ENCODE measurements at places on chromosomes 11 and 22.

DNA sequence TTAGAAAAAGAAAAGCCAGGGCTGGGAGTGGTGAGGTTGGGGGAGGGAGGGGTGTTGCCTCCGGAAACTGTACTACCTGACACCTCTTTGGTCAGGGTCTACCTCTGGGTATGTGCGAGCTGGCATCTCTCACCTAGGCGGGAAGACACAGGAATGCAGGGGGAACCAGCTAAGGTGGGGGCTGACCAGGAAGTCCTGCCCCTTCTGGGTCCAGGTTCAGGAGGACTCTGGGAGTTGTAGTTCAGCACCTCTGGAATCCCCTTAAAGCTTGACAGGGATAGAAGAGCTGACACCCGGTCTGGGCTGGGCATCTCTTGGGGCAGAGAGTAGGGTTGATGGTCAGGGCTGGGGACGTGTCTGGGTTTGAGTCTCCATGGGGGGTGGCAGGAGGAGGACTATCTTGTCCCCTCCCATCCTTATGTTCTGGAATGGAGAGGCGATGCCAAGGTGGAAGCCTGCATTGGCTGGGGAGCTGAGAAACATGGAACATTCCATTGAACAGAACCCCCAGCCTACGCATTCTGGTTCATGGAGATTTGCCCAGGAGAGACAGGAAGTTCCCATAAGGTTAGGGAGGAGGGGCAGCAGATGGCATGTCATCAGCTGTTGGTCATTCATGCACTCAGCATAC, 2.1 kb upstream of the KIAA1671 start:
- DNase-seq: no peak

GRCh38 chr11:83951521-83951920, 665.4 kb upstream of the CCDC90B start:
- DNase-seq: no peak

- no peak for DNase-seq
Observed at GRCh38 chr11:3156661-3157311, 8.3 kb downstream of the OSBPL5 start.

- DNase-seq: no peak
Observed at GRCh38 chr11:133530501-133530835, 1.8 kb downstream of the OPCML start.

- DNase-seq: peak; percentile 57
Observed at GRCh38 chr22:37752189-37753087, 55.3 kb upstream of the GCAT start.

- DNase-seq: peak; percentile 49
Observed at GRCh38 chr22:45934659-45935341, 42.2 kb downstream of the WNT7B start.

- DNase-seq: no peak
Observed at GRCh38 chr11:28632338-28632737, 524.1 kb downstream of the METTL15 start.

DNA sequence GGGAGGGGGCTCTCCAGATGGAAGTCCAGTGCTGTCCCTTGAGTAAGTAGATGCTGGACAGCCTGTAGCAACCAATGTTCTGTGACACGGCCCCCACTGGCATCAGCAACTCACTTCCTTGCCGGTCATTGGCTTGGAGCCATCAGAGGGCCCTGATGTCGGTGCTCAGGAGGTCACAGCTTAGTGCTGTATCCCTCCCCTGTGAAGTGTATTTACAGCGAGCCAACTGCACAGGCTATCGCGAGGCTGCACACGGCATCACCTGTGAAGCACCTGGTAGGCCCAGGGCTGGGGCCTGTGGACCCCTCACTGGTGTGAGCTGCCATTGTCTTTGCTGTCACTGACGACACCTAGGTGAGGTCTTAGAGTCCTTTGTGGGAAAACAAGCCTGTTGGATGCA, 13.4 kb upstream of the ACR start:
- DNase-seq: no peak

DNA sequence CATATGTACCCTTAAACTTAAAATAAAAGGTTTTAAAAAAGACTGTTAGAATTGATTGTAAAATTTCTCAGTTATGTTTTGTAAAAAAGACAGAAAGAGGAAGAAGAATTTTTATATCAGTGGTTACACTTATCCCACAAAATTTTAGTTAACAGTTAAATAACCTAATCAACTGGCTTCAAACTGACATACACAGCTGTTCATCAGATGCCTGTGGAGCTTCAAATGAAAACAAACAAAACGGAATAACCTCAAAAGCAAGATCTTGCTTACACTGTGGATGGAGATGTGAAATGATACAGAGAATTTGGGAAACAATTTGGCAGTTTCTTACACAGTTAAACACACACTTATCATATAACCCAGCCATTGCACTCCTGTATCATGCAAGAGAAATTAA, 521.0 kb downstream of the ETS1 start:
- DNase-seq: no peak

- no peak for DNase-seq
Observed at GRCh38 chr11:120389693-120390584, 53.7 kb downstream of the ARHGEF12 start.

DNA sequence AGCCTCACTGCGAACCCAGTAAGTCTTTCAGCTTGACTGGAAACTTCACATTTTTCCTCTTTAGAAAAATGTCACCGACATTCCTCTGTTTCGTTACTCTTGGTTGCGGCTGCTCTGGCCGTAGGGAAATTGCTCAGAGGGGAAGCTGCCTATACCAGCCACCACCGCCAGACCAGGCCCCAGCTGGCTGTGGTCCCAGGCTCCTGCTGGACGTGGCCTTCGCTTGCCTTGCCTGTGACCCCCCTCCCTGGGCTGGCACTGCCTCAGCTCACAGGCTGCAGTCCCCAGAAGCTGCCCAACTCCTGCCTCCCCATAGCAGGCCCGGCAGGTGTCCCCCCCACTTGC, 197.8 kb downstream of the MN1 start:
- DNase-seq: no peak

DNA sequence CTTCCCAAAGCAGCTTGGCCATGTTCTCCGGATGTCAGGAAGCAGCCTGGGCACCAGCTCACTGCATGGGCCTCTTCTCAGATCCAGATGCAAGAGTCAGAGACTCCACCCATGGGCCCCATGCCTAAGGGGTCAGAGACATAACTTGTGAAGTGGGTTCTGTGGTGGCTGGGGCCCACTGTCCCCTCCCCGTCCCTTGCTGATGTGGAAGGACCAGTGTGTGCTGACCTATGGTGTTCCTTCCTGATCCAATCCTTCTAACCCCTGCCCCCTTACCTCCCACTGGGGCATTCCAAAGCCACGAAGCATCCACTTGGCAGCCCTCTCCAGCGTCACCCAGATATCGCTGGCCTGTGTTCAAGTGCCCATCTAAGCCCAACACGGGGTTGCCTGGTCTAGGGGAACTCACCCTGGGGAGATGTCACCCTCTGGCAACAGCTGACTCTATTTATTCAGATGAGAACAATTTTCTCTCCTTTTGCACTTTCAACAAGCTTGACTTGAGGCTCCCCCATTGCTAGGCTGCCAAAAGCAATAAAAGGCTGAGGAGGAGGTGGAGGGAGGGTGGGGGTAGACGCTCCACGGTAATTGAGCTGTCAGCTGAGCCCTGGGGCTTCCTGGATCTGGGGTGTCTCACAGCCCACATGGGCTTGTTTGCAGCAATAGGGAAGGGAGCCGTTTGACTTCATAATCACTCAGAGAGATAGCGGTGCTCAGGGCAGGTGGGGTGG, 158.5 kb downstream of the ADAMTS15 start:
- peak; percentile 61 for DNase-seq

DNA sequence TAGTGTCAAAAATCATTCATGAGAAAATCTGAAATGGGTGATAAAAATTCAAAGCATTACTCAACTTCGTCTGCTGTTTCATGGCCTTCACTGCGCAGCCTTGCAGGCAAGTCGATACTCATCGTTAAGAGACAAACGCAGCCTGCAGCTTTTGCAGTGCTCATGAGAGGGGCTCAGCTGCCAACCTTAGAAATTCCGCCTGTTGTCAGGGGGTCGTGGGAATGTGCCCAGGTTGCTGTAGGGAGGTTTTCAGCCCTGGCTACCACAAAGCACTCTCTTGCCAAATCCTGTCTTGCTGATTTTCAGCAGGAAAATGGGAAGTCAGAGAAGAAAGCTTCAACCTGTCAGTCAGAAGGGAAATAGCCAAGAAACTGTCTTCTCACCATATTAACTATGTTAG, 25.4 kb upstream of the GRAMD1B start:
- DNase-seq: no peak

DNA sequence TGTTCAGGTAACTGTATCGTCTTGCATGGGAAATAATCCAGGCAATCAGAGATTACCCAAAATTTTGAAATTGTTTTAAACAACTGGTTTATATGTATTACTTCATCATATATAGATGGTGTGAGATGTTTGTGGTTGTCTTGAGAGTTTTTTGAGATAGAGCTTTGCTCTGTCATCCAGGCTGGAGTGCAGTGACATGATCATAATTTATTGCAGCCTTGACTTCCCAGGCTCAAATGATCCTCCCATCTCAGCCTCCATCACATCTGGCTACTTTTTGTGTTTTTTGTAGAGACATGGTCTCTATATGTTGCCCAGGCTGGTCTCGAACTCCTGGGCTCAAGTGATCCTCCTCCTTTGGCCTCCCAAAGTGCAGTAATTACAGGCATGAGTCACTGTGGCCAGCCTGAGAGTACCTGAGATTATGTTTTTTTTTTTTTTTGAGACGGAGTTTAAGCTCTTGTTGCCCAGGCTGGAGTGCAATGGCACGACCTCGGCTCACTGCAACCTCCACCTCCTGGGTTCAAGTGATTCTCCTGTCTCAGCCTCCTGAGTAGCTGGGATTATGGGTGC, 11.5 kb downstream of the CTNND1 start:
- no peak for DNase-seq

DNA sequence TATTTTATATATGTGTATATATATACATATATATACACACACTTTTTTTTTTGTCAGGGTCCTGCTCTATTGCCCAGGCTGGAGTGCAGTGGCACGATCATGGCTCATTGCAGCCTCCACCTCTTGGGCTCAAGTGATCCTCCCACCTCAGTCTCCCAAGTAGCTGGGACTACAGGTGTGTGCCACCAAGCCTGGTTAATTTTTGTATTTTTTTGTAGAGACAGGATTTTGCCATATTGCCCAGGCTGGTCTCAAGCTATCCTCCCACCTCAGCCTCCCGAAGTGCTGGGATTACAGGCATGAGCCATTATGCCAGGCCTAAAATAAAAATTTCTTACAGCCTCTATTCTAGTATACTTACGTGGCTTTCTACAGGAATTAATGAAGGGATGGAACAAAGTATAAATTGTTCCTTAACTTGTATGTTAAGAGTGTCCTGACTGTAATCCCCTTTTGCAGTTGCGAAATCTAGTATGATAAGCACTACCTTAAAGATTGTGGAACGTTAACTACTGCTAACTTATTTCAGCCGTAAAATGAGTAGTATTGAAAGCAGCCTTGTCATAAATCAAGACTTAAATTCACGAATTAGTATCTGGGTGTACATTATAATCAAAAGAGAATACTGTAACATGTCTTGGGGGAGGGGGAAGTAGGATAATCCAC, 2.1 kb downstream of the TRAF6 start:
- DNase-seq: no peak

GRCh38 chr22:30615543-30615954, 8.6 kb downstream of the TCN2 start:
- no peak for DNase-seq

DNA sequence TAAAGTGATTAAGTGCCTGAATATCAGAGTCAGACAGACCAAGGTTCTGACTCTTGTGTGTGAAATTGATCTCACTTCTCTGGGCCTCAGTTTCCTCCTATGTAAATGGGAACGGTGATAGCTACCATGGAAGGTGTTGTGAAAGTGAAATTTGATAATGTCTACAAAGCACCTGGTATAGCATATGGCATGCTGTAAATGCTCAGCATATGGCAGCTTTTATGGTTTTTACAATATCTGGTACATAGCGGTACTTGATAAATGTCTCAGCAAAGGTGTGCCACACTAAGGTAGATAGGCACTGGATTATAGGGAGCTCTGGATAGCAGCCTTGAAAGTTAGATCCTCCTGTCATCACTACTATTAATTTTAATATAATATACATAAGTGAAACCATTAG, 19.9 kb downstream of the POU2AF2 start:
- DNase-seq: no peak

- DNase-seq: peak; percentile 8
Observed at GRCh38 chr11:61034111-61034510, 62.6 kb downstream of the CD6 start.

DNA sequence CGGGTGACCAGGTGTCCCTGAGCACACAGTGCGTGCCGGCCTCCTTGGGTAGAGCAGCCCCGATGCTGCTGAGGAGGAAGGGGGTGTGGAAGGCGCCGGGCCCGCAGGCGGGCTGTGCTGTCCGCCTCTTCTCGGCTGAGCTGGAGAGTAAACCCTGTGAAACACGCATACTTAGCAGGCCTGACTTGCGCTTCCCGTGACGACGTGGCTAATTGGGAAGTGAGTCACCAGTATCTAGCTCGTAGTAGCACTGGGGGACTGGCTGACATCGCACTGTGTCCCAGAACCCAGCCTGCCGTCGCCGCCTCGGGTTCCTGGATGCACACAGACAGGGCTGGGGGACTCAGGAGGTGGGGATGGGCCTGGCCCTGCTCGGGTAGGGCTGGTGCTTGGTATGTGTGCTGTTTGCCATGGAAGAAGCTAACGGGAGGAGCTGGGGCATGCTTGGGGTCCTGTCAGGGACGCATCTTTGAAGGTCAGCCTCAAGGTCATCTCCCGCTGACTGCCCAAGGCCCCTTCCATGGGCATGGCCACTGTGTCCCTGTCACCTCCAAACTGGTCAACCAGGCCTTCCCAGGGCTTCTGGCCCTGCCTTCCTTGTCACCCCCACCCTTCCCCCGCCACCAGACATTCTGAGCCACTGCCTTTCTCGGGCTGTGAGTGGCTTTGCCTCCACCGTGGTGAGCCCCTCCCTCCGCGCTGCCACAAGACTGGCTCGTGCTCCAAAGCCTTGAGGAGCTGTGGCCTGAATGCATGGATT, 1327.0 kb downstream of the BRD1 start:
- peak; percentile 56 for DNase-seq

- peak; percentile 44 for DNase-seq
Observed at GRCh38 chr11:27196203-27196897, 155.7 kb downstream of the BBOX1 start.

GRCh38 chr22:46070215-46070802, 80.0 kb upstream of the PPARA start:
- DNase-seq: no peak

DNA sequence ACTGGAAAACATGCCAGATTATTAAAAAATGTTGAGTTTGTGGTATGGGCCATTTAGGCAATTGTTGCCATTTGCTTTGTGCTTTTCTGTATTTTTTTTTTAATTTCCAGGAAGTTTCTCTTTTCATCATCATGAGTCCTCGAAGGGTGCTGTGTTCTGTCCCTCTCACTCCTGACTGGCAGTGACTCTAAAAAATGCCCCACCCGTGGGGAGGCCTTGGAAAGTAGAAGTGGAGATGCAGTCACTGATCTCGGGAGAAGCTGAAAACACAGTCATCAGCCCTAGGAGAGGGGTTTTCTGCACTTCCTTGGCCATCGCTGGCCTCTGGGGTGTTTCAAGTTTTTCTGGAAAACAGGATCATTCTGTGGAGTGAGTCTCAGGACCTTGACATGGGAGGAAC, 98.5 kb upstream of the GRK3 start:
- DNase-seq: no peak

DNA sequence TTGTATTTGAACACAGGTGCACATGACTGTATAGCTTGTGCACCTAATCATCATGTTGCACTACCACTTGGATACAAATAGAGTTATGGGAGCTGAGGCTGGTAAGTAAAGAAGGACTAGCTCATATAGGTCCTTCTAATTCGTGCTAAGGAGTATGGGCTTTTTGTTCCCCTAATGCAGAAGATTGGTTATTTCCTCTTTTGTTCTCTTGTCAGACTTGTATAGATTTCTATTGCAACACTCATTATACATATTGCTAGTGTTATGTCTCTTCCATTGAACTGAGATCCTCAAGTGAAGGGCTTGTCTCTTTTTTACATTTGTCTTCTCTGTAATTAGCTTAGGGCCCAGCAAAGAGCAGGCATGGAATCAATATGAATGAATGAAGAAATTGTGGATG, 54.1 kb upstream of the ARHGAP20 start:
- no peak for DNase-seq
